CD4-positive, CD25-positive, alpha-beta regulatory T cell (primary cell): ENCODE measurements at places on chromosomes 4 and X. TPM values are rescaled to one million over a fixed set of nuclear protein-coding genes. Genes with fewer than 3 reads are reported as not detected.

EMCN gene
- polyA plus RNA-seq, result not detected

MAGEA2 gene
- not detected for polyA plus RNA-seq

TET2 gene
- polyA plus RNA-seq, result 22.7 TPM

CT45A3 gene
- not detected for polyA plus RNA-seq

NEUROG2 gene
- not detected for polyA plus RNA-seq

PPAT gene
- 10.9 TPM for polyA plus RNA-seq

MAGEA2B gene
- polyA plus RNA-seq, result not detected

HHIP gene
- not detected for polyA plus RNA-seq
